ENCODE measurements at places on chromosomes 4 and X.

GRCh38 chrX:16039834-16040233 lies 83.5 kb upstream of the GRPR start:
- no peak for DNase-seq

DNA sequence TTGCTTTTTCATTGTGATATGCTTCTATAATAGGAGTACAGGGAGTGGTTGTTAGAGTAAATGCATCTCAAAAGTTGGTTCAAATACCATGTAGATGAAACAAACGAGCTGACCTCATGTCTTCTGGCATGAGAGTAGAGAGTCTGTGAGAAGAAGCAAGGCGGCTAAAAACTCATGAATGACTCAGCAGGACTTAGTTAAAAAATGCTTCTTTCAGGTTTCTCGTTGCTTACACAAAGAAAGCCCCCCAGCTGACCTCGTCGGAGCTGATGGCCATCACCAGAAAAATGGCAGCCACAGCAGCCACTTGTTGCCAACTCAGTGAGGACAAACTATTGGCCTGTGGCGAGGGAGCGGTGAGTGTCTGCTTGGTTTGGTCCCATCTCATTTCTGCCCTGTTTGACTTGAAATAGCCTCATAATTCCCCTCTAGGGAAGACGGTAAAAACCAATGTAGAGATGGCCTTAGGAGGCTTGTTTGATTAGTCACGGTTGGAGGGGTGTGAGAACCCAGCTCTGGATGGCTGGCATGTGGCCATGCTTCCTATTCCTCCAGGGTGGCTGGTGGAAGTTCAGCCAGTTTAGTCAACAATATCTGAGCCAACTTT lies 14.5 kb downstream of the AFP start:
- DNase-seq, result no peak

GRCh38 chrX:45077748-45078424 lies 122.8 kb downstream of the DIPK2B start:
- no peak for DNase-seq

GRCh38 chrX:133670383-133670782 lies 255.1 kb upstream of the GPC4 start:
- no peak for DNase-seq

GRCh38 chr4:53348046-53348445 lies 17.8 kb downstream of the SCFD2 start:
- no peak for DNase-seq

GRCh38 chrX:143306991-143307937 lies 210.0 kb downstream of the SPANXN3 start:
- DNase-seq, result no peak

DNA sequence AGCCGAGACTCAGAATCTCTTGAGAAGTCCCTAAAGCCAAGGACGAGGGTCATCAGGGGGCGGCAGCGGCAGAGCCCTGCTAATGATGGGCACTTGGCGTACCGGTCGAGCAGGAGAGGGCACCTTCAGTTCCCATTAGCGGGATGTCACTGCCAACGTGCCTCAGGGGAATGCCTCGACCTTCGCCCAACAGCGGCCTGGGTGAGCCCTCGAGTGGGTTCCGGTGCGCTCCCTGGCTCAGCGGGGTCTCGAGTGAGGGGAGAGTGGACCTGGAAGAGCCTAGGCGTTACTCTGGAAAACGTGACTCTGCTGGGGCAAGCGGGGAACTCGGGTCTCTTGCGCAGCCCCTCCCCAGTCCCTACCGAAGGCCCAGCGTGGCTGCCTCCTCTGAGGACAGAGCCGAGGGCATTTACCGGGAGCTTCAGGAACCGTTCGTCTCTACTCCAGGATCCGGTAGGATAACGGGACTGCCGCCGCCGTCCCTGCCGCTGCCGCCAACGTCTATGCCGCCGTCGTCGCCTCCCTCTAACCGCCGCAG lies 36.9 kb downstream of the PGRMC1 start:
- no peak for DNase-seq

- no peak for DNase-seq
These were observed 1084.2 kb upstream of the TENM3 start for GRCh38 chr4:181158971-181159370.

DNA sequence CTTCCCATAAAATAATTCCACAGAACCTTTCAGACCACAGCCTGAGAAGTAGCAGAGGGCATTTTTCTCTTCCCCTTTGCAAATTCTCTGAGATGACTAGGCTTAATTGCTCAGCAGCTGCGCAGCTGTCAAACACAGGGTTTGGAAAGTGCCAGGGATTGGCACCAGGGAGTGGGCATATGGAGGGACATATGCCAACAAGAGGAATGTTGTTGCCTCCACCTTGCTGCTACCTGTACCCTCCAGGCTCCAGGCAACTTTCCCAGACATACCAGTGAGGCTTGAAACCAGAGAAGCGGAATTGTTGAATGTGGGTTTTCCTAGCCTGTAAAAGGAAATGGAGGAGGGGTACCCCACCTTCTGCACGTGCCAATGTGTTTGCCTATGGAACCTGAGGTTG lies 256.2 kb upstream of the GPR101 start:
- no peak for DNase-seq

- no peak for DNase-seq
These were observed 107.6 kb downstream of the DLG3 start for GRCh38 chrX:70552130-70552704.

DNA sequence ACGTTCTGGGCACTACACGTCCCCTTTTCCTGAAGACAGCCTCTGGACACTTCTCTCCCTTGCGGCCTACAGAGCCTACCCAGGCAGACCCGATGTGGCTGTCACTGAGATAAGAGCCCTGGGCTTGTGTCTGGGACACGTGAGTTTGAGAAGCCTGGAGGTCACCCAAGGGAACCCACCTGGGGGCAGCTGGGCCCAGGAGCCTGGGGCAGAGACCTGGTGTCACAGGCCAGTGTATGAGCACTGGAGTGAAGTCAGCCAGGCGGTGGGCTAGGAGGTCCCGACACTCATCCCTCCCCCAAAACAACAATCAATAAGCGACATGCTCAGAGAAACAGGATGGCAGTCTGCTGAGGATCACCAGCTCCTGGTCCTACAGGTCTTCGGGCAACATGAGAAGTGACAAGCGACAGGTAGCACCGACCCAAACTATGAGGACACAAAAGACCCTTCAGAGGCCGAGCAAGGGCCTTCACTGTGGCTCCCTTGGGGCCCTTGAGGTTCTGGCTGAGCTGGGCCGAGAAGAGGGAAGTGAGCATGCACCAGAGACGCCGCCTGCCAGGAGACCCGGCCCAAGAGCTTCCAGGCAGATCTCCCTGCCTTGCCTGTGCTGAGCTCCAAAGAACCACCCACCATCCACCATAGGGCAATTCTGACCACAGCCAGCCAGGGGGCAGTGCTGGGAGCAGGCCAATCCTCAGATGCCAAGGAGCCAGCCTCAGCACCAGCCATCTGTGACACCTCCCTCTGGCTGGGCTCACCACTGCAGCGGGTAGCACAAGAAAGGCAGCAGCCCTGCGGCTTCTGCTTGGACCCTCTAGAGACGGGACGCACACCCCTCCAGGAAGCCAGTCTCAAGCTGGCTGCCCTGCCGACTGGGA lies 11.0 kb upstream of the DUSP9 start:
- DNase-seq, result no peak
